ENCODE measurements at places on chromosomes 1 and 21.
A peak's percentile ranks its signal among the peaks of the same experiment; 100 is the strongest.

GRCh38 chr21:44485254-44485793, 30.0 kb downstream of the LRRC3 start:
- no peak for DNase-seq

- peak; percentile 58 for DNase-seq
Measured at GRCh38 chr21:15730484-15731242, 881 bp downstream of the USP25 start.

- no peak for DNase-seq
Measured at GRCh38 chr1:175179837-175180590, 12.6 kb downstream of the KIAA0040 start.

- DNase-seq = no peak
Measured at GRCh38 chr1:100130552-100131077, 2.1 kb downstream of the SASS6 start.

DNA sequence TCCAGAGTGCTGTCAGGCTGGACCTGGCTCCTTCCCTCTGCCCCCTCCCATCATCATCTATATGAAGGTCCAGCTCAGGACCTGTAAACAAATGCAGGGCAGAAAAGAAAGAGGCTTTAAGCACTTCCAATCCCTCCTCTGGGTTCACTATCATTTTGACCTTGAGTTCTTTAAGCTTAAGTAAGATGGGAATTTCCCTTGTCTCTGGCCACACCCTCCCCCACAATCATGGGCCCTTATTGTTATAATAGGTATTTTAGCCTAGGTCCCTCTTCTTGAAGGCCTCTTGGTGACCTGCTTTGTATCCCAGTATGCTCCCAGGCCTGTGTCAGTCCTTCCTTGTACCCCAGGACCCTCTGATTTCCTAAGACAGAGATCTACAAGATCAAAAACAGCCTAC, 45.1 kb upstream of the EPS15 start:
- no peak for DNase-seq

DNA sequence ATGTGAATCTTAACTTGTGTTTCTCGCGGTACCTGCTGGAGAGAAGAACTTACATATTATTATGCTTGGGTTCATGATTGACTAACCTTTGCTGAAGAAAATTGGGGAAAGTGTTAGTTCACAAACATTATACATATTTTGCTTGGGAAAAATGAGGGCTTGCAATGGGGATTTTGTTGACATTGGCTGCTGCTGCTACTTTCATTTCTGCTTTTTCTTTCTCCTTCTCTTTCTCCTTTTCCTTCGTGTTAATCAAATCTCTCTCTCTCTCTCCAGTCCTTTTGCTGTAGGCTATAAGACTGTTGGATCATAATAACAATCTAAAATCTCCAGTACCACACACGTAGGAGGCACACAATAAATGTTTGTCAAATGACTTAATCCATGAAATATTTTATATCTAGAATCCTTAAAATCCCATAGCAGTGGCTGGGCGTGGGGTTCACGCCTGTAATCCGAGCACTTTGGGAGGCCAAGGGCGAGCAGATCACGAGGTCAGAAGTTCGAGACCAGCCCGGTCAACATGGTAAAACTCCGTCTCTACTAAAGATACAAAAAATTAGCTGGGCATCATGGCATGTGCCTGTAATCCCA, 23.0 kb downstream of the IRF2BP2 start:
- DNase-seq = no peak

GRCh38 chr1:46039571-46040052, 92.8 kb downstream of the PIK3R3 start:
- DNase-seq = no peak

GRCh38 chr1:8846263-8846662, 28.8 kb upstream of the RERE start:
- DNase-seq = no peak

DNA sequence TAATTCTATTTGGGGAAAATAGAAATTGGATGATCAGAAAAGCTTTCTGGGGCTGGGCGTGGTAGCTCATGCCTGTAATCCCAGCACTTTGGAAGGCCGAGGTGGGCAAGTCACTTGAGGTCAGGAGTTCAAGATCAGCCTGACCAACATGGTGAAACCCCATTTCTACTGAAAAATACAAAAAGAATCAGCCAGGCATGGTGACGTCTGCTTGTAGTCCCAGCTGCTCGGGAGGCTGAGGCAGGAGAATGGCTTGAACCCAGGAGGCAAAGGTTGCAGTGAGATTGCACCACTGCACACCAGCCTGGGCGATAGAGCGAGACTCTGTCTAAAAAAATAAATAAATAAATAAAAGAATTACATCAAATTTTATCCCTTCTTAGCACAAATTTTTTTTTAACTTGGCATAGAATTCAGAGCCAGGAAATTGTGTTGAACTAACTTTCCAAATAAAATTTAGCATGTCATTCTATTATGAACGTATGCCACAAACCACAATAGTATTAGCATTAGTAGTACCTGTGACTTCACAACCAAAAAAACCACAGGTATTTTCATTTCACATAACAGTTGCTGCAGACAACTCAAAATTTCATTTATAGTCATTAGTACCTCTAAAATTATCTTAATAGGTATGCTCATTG, 4.5 kb upstream of the ANKRD13C start:
- DNase-seq = no peak

DNA sequence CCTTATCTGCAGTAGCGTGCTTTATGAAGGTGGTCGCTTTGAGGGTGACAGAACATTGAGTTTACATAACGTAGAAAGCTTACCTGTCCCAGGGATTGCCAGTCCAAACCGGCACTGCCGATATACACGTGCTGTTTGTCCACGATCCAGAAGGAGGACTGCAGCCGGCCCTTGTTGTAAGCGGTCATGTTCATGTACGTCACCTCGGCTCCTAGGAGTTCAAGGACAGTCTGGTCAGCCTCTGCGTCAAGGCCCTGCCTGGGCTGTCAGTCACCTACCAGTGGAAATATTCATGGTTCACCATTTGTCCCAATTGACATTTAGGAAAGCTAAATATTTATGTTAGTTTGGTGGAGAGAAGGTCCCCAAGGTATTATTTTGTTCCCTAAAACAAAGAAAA, 221.0 kb upstream of the MAP1LC3C start:
- no peak for DNase-seq

GRCh38 chr1:9689971-9690381, 38.4 kb downstream of the PIK3CD start:
- DNase-seq = peak; percentile 38

GRCh38 chr1:234658138-234658537, 48.2 kb upstream of the IRF2BP2 start:
- DNase-seq = no peak

- peak; percentile 75 for DNase-seq
Measured at GRCh38 chr1:21175324-21175669, 1.4 kb downstream of the EIF4G3 start.

DNA sequence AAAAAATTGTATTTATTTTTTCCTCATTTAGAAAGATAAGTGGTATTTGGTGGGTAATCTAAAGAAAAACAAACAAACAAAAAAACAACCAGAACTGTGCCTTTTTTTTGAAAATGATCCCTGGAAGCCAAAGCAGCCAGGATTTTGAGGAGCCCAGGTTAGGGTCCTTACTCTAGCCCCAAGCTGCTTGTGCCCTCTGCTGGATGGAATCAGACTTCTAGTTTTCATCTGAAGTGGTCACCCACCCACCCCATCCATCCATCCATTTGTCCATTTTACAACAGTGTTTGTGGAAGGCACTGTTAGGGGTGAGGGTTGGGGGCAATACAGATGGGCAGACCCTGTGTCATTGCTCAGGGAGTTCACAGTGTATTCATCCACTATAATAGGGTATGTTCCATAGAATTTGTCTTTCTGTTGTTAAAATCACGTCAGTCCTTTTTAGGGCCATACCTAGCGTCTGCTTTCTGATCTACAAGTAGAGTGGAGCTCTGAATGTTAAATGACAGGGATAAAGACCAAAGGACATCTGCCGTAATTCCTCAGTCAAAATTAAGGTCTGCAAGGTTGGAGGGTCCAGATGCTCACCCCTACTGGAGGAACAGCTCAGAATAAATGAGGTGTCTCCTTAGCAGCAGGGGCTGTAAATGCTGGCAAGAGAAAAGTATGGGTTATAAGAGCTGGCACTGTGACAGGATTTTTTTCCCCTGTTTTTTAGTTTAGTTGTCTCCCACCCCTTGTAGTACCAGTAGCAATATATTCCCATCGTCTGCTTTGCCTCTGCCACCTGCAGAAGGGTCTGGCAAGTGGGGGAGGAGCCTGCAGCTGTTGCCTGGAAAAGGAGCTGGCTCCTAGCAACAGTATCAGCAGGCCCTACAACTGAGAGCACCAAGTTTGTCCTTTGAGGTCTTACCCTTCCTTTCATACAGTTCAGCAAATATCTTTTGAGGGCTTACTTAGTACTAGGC, 3.2 kb downstream of the LRRC42 start:
- DNase-seq = no peak

DNA sequence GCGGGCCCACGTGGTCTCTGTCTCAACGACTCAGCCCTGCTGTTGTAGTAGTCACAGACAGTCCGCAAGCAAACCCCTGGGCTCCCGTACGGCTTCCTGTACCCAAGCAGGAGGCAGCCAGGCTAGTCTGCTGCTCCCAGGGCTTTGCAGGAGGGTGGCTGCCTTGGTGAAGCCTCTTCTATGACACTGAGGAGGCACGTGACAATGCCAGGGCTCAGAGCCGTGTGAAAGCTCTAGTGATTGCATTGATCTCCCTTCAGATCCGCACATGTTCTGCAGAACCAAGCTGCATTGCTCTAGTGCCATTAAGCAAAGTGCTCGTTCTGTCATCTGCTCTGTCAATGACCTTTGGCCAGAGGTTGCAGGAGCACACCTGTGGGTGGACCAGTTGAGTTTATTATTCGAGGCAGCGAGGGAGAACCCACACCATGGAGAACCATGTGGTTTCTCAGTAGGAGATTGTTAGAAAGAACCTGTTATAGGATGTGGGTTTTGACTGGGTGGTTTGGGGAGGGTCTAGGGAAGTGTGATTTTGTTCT, 18.0 kb downstream of the UMODL1 start:
- no peak for DNase-seq

DNA sequence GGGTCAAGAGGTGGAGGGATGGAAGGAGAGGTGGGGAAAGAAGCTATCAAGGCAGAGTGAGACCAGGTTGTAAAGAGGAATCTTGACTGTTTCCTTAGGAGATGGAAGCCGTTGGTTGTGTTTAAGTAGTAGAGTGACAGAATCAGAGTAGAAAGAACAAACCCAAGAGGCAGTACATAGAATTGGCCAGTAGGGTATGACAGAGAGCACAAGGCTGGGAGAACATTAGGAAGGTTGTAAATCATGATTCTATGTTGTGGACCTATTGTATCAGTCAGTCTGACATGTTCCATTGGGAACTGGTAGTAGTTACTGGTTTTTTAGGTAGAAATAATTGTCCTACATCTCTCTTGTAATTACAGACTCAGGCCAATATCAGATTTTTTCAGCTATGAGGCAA, 486.9 kb upstream of the USP24 start:
- DNase-seq = no peak

- DNase-seq = no peak
Measured at GRCh38 chr21:27171707-27172106, 204.8 kb upstream of the ADAMTS5 start.

- DNase-seq = no peak
Measured at GRCh38 chr1:12069623-12070244, 6.6 kb downstream of the TNFRSF8 start.

DNA sequence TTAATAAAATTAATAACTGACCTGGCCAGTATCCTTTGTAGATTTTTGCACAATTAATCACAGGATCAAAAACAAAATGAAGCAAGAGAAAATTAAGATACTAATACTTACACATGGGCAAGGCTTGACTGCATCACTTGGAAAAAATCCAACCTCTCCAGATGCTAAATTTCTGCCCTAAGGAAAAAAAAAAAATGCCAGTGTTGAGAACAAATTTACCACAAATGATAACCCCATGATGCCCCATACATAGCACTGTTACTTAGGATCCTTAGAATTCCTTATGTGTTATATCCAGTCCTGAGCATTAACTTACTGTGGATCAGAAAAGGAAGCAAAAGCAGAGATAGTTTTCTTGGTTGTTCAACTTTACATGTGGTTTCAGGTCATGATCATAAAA, 347.5 kb downstream of the VAV3 start:
- no peak for DNase-seq

- no peak for DNase-seq
Measured at GRCh38 chr1:19854866-19855265, 27.3 kb upstream of the OTUD3 start.

- no peak for DNase-seq
Measured at GRCh38 chr21:19124691-19125090, 721.1 kb upstream of the TMPRSS15 start.

DNA sequence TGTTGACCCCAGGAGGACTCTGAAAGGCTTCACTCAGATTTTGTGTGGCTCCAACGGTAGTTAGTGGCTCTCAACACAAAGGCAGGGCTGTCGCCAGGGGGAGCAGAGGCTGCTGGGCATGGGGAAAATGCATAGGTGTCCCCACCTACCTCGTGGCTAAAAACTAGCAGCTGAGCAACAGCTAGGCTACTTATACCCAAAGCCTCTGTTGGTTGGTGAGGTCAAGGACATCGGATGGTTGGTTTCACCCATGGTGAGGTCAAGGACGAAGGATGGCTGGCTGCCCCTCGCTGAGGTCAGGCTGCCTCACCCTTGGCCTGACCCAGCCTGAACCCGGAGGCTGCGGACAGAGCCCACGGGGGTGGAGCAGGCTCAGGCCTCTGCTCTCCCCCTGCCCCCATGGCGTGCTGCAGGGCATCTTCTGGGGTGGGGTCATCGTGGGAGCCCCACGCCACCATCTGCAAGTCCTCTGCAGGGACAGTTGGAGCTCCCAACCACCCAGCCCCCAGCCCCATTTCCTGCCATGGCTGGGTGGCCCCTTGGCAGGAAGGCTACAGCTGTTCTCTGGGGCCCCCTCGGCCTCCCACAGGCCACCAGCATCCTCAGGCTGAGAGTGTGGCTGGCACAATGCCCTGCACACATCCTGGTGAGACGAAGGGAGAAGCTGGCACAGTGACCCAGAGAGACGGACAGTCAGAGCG, 8.5 kb upstream of the GNB1 start:
- no peak for DNase-seq

DNA sequence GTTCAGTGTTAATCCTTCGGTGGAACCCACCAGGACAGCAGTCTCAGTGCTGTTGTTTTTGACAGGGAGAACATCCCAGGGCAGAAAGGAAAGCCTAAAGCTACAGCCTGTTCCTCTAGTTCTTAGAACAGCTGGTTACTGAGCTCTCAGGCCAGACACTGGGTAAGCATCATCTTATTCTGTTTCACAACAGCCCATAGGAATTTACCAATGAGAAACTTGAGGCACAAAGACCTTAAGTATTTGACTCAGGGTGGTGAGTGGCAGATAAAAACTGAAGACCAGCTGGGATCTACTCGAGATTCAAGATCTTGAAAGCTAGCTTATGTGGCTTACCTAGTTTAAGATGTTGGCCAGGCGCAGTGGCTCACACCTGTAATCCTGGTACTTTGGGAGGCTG, 9.4 kb upstream of the NEK2 start:
- no peak for DNase-seq

DNA sequence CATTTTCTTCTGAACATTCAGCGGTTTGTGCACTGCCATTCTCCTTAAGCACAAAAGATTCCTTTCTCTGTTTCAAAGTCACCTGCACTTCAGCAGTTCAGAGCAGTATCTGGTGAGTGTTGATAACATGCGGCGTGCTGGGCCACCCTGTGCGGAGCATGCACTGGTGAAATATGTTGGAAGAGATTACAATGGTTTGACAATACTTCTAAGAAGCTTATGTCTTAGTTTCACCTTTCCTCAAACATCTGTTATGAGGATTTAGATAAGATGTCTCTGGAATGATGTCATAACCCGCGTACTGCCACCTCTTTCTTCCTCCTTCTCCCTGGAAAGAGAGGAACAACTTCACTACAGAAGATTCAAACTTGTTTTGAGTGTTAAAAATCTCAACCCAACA, 650.3 kb downstream of the AJAP1 start:
- no peak for DNase-seq

Measured in left colon (tissue), 2 donors.